Germinal center (tissue), 1 donor: ENCODE measurements at places on chromosomes 13 and 19.

DNA sequence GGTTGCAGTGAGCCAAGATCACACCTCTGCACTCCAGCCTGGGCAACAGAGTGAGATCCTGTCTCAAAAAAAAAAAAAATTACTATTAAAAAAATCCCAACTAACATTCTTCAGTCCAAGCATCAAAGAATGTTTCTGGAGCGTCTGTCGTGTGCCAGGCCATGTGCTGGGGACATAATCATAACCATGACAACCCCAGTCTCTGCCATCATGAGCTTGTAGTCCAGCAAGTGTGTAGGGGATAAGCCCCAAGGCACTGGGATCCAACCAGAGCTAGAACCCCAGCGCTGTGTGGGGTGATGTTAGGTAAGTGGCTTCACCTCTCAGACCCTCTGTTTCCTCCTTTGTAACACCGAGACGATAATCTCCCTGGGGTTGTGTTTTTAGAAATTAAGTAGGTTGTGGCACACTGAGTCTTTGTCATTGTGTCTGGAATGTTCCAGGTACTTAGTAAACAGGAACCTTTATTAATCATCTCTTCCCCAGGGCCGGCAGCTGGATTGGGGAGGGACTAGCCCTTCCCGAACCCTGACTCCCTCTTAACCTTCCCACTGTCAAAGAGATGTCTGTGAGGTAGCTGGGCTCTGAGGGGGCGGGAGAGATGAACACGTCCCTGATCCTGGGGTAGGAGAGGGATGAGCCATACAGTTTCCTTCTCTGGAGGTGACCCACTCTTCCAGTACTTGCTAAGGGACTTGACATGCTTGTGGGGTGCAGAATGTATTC lies 5.2 kb downstream of the ITPKC start:
- DNase-seq, result no peak

GRCh38 chr19:13861714-13862531 lies 15.0 kb upstream of the NANOS3 start:
- peak; percentile 90 for DNase-seq

- peak; percentile 50 for DNase-seq
Observed at GRCh38 chr19:56333506-56333905, 18.9 kb upstream of the ZSCAN5A start.

- DNase-seq, result no peak
Observed at GRCh38 chr13:72129117-72129516, 262.1 kb upstream of the DACH1 start.

- no peak for DNase-seq
Observed at GRCh38 chr13:81184556-81185265, 843.8 kb upstream of the SPRY2 start.

DNA sequence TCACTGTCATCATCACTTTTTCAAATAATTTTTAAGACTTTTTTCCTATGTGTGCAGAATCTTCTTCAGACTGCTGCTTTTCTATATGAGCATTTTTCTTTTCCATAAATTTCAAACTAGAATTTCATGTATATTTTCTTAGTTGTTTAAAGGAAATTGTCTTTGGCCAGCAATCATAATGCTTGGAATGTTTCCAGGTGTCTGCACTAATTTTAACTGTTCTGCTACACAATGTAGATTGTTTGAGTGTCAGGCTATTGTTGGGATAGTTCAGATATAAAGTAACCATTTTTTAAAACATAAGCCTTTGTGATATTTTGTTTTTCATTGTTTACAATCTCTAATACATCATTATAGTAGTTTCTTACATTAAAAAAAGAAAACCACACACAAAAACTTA lies 1418.5 kb downstream of the EFNB2 start:
- DNase-seq, result no peak

GRCh38 chr13:21883713-21884112 lies 212.8 kb downstream of the FGF9 start:
- no peak for DNase-seq

- peak; percentile 7 for DNase-seq
Observed at GRCh38 chr19:28242317-28242927, 970.5 kb downstream of the UQCRFS1 start.

GRCh38 chr13:39347926-39348901 lies 254.8 kb downstream of the LHFPL6 start:
- no peak for DNase-seq

GRCh38 chr19:58083021-58083420 lies 15.0 kb downstream of the ZSCAN18 start:
- DNase-seq, result no peak

GRCh38 chr19:38706792-38707511 lies 37.3 kb downstream of the CAPN12 start:
- DNase-seq, result no peak

- DNase-seq, result peak; percentile 99
Observed at GRCh38 chr19:2041683-2042484, 9.2 kb downstream of the MKNK2 start.

GRCh38 chr19:10580979-10581631 lies 6.0 kb downstream of the AP1M2 start:
- peak; percentile 80 for DNase-seq

DNA sequence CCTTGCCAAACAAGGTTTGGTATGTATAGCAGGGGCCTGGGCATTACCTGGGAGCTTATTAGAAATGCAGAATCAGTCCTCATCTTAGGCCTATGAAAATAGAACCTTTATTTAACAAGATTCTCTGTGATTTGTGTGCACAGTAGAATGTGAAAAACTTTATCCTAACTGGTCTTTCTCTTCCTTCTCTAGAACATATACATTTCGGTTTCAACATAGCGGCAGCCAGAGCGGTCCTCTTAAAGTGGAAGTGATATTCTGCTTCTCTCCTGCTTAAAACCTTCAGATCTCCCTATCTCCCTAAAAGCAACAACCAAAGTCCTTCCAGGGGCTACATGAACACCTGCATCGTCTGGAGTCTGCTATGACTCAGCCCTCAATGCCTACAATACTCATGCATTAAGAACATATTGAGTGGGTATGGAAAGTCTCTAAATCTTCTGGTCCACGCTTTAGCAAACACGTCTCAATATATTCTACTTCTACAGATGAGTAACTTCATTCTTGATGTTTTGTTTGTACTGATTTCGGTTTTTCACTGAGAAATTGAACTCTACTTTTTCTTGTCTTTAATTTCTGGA lies 84.5 kb downstream of the SPRY2 start:
- DNase-seq, result no peak

DNA sequence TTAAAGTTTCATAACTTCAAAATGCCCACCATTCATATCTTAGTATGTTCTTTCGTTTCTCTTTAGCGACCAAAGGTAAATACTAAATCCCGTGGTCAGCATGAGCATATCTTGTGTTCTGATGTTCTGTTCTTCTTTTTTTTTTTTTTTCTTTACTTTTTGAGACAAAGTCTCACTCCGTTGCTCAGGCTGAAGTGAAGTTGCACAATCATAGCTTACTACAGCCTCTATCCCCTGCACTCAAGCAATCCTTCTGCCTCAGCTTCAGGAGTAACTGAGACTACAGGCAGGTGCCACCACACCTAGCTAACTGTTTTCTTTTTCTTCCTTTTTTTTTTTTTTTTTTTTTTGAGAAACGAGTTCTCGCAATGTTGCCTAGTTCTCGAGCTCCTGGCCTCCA lies 60.9 kb upstream of the ATP12A start:
- DNase-seq, result no peak

DNA sequence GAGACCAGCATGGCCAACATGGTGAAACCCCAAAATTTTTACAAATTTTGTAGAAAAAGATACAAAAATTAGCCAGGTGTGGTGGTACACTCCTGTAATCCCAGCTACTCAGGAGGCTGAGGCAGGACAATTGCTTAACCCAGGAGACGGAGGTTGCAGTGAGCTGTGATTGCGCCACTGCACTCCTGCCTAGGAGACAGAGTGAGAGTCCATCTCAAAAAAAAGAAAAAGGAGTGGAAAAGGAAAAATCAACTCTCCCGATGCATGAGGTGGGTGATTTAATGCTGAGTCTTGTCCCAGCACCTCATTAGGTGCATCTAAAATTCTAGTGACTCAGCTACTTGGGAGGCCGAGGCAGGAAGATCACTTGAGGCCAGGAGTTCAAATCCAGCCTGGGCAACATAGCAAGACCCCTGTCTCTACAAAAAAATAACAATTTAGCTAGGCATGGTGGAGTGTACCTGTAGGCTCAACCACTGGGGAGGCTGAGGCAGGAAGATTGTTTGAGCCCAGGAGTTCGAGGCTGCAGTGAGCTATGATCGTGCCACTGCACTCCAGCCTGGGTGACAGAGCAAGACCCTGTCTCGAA lies 19.8 kb downstream of the GTPBP3 start:
- no peak for DNase-seq

DNA sequence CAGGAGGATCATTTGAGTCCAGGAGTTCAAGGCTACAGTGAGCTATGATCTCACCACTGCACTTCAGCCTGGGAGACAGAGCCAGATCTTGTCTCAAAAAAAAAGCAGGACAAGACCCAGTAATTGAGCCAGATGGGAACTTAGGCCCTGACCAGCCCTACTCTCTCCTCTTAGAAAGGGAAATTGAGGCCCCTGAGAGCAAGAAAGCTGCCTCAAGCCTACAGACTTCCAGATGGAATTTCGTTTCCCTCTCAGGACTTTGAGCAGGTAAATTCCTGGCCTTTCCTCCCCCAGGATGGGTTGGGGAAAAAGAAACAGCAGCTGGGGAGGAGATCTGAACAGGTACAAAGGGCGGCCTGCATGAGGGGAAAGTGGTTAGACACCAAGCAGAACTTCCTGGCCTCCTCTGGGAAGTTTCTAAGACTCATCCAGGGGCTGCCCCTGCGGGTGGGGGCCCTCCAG lies 3.6 kb upstream of the BCL3 start:
- DNase-seq, result no peak

GRCh38 chr19:47650700-47651099 lies 41.8 kb downstream of the BICRA start:
- DNase-seq, result no peak

GRCh38 chr19:49071860-49072547 lies 495 bp downstream of the KCNA7 start:
- DNase-seq, result peak; percentile 38

DNA sequence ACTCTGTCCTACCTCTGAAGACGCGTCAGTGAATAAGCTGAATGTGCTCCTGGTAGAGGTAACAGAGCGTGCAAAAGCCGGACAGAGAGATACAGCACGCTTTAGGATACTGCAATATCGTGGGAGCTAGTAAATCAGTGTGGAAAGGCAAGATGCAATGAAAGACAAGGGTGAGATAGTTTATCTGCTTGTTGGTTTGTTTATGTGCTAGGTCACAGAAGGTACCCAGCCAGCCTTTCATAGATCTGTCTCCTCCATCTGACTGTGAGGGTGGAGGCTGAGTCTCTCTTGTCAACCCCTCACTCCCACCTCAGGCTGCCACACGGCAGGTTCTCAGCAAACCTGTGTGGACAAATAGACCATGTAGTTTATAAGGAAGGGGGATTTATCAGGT lies 904 bp upstream of the GIPC1 start:
- no peak for DNase-seq

GRCh38 chr13:24654741-24655140 lies 25.5 kb upstream of the ATP12A start:
- no peak for DNase-seq

GRCh38 chr19:10566658-10567410 lies 1.0 kb upstream of the KRI1 start:
- peak; percentile 49 for DNase-seq

DNA sequence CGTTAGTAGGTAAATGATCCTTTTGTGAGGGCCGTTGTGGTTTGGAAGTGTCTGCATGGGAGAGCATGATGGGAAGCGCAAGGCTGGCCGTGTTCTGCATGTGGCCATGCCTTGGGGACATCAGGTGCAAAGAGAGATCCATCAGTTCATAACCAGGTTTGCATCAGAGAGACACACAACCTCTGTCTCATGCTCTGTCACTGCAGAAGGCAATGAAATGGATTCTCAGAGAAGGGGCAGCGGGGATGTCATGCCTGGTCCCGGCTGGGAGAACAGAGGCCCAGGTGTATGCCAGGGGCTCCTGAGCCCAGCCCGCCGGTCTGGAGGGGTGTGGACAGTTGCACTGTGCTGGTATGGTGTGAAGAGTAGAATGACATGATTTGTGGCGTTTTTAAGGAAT lies 60.2 kb downstream of the GGACT start:
- DNase-seq, result no peak

- no peak for DNase-seq
Observed at GRCh38 chr13:36131222-36131930, at the start of gene DCLK1. Gene DCLK1, minus strand, starts transcription at chr13:36131382.

DNA sequence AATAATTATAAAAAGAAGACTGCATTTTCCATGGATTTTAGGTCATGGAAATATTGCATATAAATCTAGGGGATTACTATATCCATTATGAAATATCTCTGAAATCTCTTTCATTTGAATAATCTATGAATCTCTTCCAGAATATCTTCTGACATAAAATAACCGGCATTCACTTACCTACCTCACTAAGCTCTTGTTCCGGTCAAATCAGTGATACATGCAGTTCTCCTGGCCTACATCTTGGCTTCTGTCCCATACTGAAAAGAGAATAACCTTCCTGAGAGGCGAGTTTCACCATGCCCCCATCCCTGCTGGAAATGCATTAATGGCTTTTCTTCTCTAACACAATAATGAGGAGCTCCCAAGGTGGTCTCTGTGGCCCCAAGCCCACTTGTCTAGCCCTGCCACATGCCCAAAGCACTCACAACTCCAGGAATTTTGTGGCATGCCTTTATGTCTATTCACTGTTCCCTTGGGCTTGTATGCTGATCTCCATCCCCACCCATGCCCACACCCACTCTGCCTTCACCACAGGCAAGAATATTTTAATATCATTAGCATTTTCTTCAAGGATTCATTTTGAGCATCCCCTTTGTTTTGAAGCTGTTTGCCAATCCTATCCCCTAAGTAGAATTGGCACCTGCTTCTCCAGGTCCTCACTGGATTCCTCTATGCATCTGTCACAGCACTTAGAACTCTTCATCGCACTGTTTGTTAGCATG lies 401.6 kb downstream of the COG6 start:
- no peak for DNase-seq

DNA sequence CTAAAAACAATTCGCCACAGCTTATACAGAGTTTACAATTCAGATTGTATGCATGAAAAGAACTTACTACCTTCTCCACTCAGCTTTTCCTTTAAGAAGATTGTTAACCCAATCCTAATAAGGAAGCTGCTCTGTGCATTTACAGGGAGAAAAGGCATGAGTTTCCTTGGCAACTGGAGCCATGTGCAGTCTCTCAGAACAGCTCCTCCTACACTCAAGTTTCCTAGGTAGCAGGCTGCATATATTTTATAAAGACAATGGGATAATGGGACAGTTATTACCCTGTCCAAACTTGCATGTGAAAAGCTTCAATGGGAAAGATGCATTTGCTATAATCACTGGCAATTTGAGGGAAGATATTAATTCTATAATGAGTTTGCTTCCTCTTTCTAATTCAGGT lies 125.5 kb upstream of the TRPC4 start:
- DNase-seq, result no peak
